ENCODE measurements at places on chromosomes 7 and 10.
A peak's percentile ranks its signal among the peaks of the same experiment; 100 is the strongest.

DNA sequence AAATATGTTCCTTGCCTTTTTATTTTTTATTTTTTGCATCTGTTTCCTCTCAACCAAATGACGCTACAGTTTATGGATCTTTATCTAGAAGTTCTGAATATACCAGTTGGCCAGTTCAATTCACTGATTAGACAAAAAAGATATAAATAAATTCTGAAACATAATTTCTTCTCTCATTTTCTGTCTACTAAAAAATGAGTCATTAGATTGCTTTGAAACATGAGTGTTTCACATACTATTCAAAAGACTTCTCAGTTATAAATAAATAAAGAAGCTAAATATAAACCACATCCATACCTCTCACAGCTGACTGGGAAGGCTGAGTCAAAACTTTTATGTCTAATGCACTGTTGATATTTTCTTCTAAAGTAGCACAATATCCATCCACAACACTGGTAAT is 97.6 kb upstream of the GPR22 start:
- DNase-seq, result no peak

DNA sequence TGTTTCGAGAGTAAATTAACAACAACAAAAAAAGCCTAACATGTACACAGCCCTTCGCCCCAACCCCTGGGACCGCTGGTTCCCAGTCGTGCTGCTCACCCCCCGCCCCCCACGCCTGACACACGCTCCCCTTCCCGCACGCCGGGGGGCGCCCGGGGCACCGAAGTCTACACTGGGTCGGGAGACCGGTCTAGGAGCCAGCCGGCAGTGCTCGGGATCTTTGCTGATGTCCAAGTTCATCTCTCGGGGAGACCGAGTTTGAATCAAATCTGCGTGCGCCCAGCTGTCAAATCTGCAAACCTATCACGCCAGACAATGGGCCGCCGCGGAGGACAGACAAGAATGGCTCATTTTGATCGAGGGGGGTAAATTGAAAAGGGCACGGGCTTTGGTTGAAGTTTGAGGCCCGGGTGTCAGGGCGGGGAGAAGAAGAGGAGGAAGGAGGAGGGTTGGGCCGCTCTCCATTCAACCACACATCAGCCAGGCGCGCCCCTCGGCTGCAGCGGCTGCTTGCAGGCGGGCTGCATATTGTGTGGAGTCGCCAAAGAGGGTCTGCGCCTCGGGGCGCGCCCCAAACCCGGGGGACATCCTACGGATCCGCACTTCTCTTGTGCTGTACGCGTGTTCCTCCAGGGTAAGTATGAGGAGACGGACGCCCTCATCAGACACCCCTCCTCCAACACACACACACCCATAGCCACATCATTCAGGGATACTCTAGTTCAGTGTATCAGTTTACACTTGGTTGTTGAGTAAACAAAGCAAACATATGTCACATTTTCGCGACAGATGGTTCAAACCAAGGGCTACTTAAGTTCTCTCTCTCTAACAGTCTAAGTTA is 1.3 kb upstream of the GFRA1 start:
- peak; percentile 50 for DNase-seq

GRCh38 chr7:5528815-5529442 is 105.3 kb upstream of the TNRC18 start:
- DNase-seq, result no peak

GRCh38 chr7:96178581-96178980 is 143.3 kb downstream of the SLC25A13 start:
- no peak for DNase-seq

GRCh38 chr10:121941532-121941931 is 13.7 kb upstream of the ATE1 start:
- DNase-seq, result no peak

All from NCI-H1092 treated with DMSO at 0.1 percent for 48 hours (cell line).